ENCODE measurements at places on chromosomes 7 and 10.

DNA sequence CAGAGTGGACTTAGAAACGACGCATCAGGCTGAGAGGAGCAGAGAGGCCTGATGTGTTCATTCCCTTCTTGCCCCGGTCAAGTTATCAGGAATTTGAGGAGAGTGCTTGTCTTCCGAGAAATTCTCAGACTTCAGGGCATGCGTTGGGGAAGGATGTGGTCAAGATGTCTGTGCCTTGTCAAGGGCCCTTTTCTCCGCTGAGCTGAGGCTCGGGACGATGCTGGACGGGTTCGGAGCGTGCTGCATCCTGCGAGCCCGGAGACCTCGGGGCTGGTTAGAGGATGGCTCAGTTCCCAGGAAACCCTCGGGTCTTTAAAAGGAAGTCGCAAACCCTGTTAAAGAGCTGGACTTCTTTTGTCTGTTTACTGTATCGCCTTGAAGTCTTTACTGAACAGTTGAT, 325.4 kb downstream of the ADARB2 start:
- no peak for DNase-seq

GRCh38 chr7:91826377-91826776, 54.1 kb downstream of the MTERF1 start:
- DNase-seq: no peak

GRCh38 chr10:88781206-88781605, 21.3 kb upstream of the LIPM start:
- DNase-seq: no peak

GRCh38 chr7:94431176-94431575, 36.5 kb downstream of the COL1A2 start:
- no peak for DNase-seq

DNA sequence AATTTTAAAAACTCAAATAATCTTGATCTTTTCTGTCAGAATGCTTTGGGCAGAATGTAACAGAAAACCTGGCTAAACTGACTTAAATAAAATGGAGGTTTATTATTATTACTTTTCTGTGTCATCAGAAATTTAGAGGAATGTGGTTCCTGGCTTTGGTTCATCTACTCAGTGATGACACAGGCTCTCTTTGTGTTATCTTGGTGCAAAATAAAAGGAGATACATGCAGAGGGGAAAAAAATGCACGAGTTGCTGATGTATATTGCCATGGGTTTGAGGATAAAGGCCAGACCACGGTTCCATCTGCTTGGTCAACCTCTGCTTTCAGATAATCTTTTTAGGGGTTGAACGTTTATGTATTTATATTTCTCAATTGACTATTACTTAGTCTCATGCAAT, 181.4 kb downstream of the SUGCT start:
- no peak for DNase-seq

Data from naive thymus-derived CD4-positive, alpha-beta T cell (primary cell).